ENCODE measurements at places on chromosomes 5 and 9.

DNA sequence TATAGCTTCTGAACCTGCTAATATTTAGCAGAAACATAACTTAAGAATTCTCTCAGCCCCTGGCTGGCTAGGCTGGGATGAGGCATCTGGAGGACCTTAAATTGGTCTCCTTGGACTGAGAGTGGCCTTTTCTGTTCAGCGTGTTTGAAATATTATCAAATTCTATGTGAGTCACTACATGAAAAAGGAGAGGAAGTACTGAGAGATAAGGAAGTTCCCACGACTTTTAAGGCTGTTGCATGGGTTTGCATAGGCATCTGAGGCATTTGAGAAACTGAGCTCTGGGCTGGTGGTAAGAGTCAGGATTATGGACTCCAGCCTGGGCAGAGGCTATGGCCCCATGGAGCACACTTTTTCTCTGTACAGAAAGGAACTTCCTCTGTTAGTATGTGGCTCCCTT is 816.2 kb upstream of the GRAMD2B start:
- no peak for DNase-seq

DNA sequence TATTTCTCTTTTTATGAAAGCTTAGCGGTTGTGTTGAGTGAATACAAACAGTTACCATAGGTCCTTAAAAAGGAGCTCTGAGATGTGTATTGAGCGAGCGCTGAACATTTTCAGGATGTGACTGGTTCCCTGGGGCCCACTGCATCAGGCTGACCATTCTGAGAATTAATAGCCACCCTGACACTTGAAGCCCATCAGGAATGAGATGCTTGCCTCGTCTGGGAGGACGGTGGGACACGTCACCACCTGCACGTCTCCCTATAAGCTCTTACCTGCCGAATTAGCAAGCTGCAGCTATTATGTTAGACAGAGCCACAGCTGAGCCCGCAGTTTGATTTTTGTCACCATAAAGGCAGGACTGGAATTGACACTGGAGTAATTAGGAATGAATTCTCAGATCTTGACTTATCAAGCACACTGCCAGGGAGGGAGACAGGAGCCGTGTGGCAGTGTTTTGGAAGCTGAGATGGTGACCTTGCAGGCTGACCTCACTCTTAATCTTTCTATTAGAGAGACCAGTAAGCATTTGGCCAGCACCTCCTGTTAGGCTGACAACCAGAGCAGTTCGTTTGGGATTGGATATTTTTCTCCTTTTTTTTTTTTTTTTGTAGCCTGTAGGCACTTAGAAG is 373.1 kb upstream of the WWC1 start:
- DNase-seq = no peak

DNA sequence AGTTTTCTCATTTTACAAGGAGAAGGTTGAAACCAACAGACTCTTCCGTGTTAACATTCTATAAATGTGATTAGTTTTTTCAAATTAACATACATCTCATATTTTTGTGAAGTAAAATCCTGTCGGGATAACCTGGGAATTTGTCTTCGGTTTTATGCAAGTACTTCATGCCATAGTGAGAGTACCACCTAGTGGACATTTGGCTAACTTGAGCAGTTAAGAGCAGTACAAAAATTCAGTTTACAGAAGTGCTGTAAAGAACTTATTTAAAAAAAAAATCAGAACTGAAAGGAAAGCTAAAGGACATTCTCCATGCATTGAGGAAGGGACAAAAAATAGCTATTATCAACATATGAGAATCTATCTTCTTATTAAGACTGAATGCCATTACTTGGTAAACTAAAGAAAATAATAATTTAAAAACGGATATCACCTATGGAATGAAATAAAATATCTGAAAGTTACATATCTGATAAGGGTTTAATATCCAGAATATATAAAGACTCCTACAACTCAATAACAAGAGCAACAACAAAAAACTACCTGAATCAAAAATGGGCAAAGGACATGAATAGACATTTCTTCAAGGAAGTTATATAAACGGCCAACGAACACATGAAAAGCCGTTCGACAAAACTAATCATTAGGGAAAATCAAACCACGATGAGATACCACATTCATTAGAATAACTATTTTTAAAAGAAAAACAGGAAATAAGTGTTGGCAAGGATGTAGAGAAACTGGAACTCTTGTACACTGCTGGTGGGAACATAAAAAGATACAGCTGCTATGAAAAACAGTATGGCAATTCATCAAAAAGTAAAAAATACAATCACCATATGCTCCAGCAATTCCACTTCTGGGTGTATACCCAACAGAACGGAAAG is 117.0 kb upstream of the GNA14 start:
- DNase-seq = no peak

DNA sequence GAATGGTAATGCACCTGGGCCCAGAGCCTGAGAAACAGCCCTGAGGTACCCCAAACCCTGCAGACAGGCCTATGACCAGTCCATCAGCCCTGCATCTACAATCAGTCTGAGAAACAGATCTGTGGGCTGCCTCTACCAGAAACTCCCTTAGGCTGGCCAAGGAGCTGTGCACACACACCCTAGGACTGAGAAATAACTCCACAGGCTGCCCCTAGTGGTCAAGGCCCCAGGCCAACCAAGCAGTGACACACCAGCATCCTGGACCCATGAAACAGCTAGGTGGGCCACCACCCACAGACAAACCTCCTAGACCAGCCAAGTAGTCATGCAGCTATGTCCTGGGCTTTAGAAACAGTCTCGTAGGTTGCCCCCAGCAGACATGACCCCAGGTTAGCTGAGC is 253.6 kb upstream of the VLDLR start:
- no peak for DNase-seq

DNA sequence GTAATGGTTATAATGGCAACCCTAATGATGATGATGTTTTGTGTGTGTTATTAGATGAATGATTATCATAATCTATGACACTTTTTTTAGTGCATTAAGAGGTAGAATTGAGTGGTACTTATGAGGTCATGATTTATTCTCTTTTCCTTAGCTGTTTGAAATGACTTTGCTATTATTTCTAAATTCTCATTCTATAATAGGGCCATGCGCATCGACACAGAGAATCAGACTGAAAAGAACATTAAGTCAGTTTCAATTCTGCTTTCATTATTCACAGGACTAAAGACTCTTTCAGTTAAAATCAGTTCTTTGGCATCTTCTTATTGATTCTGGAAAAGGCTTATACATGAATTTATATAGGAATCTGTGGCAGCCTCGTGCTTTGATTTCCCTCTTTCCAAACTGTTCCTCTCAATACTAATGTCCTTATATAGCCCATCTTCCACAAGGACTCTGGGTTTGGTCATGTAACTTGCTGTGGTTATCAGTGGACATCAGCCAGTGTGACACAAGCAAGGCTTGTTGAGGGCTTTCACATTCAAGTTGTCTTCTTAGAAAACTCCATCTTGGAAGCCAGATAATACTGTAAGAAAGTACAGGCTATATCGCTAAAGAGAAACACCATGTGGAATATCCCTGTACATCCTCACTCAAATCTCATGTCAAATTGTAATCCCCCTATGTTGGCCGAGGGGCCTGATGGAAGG is 140.3 kb upstream of the CHD1 start:
- no peak for DNase-seq

DNA sequence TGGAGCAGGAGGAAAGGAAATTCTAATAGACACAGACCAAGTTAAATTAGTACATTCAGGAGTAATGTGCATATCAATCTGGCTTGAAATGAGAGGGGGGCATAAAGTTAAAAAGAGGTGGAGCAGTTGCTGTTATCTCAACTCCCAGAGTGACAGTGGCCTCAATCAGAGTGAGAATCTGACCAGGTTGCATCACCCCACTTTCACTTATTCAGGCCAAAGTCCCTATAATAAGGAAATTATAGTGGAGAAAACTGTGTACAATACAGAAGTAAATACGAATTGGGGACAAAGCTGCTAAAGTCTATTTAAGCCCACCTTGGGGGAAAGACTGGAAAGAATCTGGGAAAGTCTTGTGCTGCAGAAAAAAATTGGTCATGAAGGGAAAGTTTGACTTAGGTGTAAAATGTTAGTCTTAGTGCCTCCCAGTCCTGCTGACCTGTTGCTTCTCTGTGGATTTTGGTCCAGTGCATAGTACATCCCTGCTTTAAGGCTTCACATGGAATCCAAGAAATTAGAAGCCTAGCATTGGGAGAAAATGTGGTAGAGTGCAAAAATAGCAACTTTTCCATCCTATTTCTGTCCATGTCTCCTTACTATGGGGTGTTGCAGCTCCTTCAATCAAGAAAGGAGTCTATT is 27.9 kb downstream of the MROH2B start:
- DNase-seq = no peak

DNA sequence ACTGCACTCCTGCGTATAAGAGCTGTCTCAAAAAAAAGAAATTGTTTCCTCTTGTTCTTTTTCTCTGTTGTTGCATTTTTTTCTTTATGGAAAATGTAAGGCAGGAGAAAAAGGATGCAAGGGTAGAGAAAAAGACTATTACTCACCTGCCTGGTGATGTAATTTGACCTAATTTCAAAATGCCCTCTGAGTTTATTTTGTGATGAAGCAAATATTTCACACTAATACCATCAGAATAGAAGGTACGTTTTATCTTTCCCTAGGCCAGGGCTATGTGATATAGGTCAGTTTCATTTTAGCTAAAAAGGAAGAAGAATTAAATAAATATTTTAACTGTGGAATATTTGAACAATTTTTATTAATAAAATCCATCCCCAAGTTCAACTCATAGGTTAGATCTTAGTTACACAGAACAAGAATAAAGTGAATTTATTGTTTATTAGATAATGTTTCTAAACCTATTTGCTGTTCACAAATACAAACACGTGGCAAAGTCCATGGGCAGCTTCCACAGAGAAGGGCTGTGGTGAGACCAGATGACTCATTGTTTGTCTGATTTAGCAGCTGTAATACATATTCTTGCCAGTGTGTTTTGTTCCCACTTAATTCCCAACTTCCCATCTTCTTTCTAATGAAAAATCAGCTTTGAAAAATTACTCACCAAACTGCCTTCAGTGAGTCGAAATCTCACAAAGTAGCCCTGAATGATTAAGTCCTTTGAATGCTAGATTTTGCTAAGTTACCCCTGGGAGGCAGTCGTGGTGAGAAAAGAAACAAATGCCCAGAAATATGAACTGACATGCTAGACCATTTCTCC is 52.8 kb upstream of the CCDC112 start:
- no peak for DNase-seq

DNA sequence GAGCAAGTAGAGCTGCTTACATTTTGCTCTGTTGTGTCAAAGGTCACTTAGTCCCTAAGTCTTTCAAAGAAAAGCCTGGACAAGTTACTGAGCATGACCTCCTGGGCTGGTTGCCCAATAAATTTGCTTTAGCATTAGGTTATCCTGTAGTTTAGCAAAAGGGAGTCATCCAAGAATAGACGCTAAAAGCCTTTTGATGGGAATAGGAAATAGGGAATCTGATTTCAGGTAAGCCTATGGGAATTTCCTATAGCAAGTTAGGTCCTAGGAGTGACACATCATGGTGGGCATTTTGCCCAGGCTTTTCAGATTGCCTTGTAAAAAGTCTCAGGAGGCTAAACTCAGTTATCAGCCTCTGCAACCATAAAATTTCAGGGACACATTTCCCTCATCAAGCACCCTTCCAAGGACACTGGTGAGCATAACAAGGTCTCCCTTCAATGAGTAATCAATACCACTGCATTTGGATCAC is 67.6 kb upstream of the RANBP3L start:
- DNase-seq = no peak

GRCh38 chr9:134641173-134641989 is at the start of gene COL5A1:
TSS of gene COL5A1 (plus strand) at chr9:134641803. CDS start at chr9:134642188, 385 bp downstream.
- peak; percentile 20 for DNase-seq

DNA sequence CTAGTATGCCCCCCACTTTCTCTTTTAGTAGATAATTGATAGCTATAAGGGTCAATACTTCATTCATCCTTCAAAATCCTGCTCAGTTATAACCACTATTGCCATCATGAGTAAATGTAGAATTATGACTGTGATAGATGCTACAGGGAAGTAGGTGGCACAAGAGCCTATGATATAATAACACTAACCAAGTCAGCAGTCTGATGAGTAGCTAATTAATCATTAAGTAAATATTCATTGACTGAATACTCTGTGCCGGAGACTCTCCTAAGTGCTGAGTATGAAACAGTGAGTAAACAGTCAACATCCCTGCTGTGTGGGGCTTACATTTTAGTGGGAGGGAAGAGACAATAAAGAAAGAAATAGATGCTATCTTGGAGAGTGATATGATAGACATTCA is 430.3 kb upstream of the ZNF462 start:
- DNase-seq = no peak

- no peak for DNase-seq
These were observed 6.6 kb upstream of the ENC1 start for GRCh38 chr5:74647096-74647495.

- DNase-seq = no peak
These were observed 6.1 kb upstream of the LHX3 start for GRCh38 chr9:136211006-136211405.

GRCh38 chr5:153829510-153830065 is 209.1 kb downstream of the FAM114A2 start:
- no peak for DNase-seq

DNA sequence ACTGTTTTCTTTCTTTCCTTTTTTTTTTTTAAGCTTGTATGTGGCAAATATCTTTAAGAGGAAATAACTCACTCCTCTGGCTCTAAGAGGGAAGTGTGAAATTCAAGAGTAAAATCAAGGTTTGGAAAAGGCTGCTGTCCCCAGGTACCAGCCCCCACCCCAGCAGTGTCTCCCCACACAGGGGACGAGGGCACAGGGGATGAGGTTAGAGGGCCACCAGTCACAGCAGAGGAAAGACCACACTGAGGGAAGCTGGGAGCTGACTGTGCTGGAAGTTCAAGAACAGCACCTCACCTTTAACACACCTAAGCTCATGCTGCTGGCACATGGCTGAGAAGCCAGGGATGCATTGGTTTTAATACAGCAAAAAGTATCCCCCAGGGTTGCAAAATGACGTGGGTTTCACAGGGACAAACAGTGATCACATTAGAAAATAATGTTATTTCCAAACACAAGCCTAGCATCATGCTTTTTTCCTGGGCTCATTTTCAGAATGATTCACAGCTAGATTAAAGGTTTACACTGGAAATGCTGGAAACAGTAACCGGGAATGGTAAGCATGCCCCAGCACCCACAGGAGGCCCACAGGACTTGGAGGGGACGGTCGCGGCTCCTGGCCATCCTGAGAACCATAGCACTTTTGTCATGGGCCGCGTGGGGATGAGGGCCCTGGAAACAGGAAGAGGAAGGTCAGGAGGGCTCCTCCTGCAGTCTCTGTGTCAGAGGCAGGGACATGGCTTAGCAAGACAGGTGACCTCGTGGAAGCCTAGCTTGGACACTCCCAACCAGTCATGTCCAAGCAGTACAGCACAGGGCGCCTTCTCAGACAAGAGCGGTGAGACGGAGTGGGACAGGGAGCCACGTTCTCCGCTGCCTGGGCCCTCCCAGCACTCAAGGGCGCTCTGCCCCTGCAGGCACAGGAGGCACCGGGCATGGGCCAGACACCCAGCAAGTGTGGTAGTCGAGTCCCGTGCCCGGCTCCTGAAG is 6.9 kb downstream of the LPCAT1 start:
- no peak for DNase-seq

GRCh38 chr5:108505608-108506007 is 123.7 kb upstream of the FBXL17 start:
- no peak for DNase-seq

Measured in stimulated activated CD4-positive, alpha-beta T cell treated with anti-CD3 and anti-CD28 coated beads, TNF-alpha, amount 100 ng/mL, for 1 hour (primary cell).